ENCODE measurements at places on chromosomes 1 and 21.

DNA sequence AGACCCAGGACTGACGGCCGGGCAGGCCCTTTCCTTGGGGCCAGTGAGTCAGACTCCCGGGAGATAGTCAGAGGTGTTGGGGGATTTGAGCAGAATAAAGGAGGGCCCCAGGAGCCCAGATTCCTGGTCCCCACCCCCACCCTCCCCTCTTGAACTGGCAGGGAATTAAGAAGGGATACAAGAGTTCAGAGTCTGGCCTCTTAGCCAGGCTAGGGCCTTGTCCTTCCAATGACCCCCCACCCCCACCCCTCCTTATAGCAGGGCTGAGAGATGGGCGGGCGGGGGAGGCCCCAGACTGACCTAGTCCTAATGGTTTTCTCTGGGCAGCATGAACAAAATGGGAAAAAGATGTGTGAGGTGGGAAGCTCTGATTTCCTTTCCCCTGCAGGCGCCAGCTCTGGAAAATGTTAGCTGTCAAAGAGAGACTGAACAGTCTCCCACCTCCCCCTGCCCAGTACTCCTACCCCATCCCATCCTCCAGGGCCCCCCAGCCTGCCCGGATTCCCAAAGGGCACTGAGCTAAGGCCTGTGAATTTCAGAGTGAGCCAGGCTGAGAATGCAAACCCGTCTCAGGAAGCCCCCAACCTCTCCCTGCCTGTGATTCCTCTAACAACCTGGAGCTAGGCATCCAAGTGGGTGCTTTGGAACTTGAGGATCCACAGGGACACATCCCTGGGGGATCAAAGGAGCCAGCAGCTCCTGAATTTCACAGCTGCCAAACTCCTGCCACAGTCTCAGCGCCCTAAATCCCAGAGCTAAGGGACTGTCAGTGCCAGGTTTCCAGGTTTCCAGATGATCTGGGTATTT is 5.8 kb upstream of the CRABP2 start:
- DNase-seq: no peak

GRCh38 chr1:31714442-31715086 is 10.7 kb upstream of the COL16A1 start:
- DNase-seq: peak; percentile 17

DNA sequence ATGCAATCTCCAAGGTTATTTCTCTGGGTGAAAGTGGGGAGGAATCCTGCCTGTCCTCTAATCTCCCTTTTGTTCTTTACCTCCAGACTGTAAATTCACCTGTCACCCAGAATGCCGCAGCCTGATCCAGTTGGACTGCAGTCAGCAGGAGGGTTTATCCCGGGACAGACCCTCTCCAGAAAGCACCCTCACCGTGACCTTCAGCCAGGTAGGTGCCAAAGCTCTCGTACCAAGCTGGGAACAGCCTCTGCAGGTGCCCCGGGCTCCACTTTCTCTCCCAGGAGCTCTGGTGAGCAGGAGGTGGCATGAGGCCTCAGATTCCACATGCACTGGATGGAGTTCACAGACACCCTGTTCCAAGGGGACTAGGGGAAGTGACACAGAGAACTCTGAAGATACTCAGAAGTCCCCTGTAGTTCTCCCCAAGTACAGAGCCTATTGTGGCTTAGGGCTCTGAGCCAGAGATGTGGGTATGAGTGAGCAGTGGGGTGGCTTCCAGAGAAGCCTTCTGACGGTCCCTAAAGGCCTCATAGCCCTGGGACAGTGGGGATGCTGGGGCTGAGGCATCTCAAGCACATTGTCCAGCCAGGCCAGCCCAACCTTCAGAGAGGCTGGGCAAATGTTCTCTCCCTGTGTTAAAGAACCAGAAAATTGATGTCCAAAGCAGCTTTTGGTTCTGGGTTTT is 30.9 kb downstream of the RASSF5 start:
- DNase-seq: no peak

GRCh38 chr1:224852901-224853568 is 76.4 kb upstream of the DNAH14 start:
- no peak for DNase-seq

GRCh38 chr1:29970747-29971325 is 734.5 kb downstream of the PTPRU start:
- no peak for DNase-seq

Data from stimulated activated CD4-positive, alpha-beta T cell treated with anti-CD3 and anti-CD28 coated beads, Interleukin-12 subunit alpha, Interleukin-12 subunit beta, amount 100 ng/mL, for 4 hours (primary cell).